ENCODE measurements at places on chromosomes 2 and 18. TPM values are rescaled to one million over a fixed set of nuclear protein-coding genes. Genes with fewer than 3 reads are reported as not detected.

CCBE1 gene
- 2.7 TPM for total RNA-seq

HOXD13 gene
- not detected for total RNA-seq

TMEM150A gene
- 86.3 TPM for total RNA-seq

UGT1A1 gene
- 0.20 TPM for total RNA-seq

INHBB gene
- total RNA-seq, result 11.8 TPM

OBSL1 gene
- total RNA-seq, result 47.9 TPM

EPHA4 gene
- total RNA-seq, result 18.8 TPM

APLF gene
- total RNA-seq, result 4.8 TPM

SLC8A1 gene
- total RNA-seq, result 2.3 TPM

DHX57 gene
- 12.0 TPM for total RNA-seq

CNTNAP5 gene
- not detected for total RNA-seq

ADGRF3 gene
- not detected for total RNA-seq

ACTG2 gene
- total RNA-seq, result 3.1 TPM

TWIST2 gene
- total RNA-seq, result 2.2 TPM

ASB18 gene
- total RNA-seq, result not detected

HNMT gene
- total RNA-seq, result 21.5 TPM

ALKAL2 gene
- not detected for total RNA-seq

TM4SF20 gene
- total RNA-seq, result not detected

ANKRD29 gene
- total RNA-seq, result 2.2 TPM

MEP1B gene
- total RNA-seq, result 0.49 TPM

SIX3 gene
- total RNA-seq, result not detected

MOB1A gene
- total RNA-seq, result 19.9 TPM

CNRIP1 gene
- 7.6 TPM for total RNA-seq

CD8B gene
- total RNA-seq, result not detected

GKN2 gene
- total RNA-seq, result not detected

DUSP2 gene
- total RNA-seq, result 4.0 TPM

REEP1 gene
- total RNA-seq, result 4.5 TPM

SFTPB gene
- not detected for total RNA-seq

SLC19A3 gene
- total RNA-seq, result not detected

SLC40A1 gene
- total RNA-seq, result 81.8 TPM

EGR4 gene
- total RNA-seq, result not detected

CTIF gene
- total RNA-seq, result 20.2 TPM

CPO gene
- total RNA-seq, result 0.26 TPM

PKDCC gene
- total RNA-seq, result 152 TPM

DTYMK gene
- 3.9 TPM for total RNA-seq

FAM124B gene
- 1.8 TPM for total RNA-seq

ALLC gene
- not detected for total RNA-seq

MROH2A gene
- total RNA-seq, result not detected

FLACC1 gene
- 0.72 TPM for total RNA-seq

MYO3B gene
- 0.07 TPM for total RNA-seq

LRP1B gene
- total RNA-seq, result 4.7 TPM

HOXD3 gene
- total RNA-seq, result 1.7 TPM

TMEM178A gene
- not detected for total RNA-seq

FOXI3 gene
- total RNA-seq, result not detected

SMYD1 gene
- total RNA-seq, result 180 TPM

MYO7B gene
- total RNA-seq, result 0.83 TPM

TMEM37 gene
- total RNA-seq, result 0.49 TPM

C2orf78 gene
- total RNA-seq, result not detected

TNFAIP6 gene
- total RNA-seq, result not detected

UGT1A6 gene
- 0.31 TPM for total RNA-seq

All from gastrocnemius medialis (tissue), 4 donors.